NCI-H774 (cell line): ENCODE measurements at places on chromosomes 5 and 9.

- DNase-seq, result no peak
These were observed 26.2 kb downstream of the SNX24 start for GRCh38 chr5:122871661-122872060.

DNA sequence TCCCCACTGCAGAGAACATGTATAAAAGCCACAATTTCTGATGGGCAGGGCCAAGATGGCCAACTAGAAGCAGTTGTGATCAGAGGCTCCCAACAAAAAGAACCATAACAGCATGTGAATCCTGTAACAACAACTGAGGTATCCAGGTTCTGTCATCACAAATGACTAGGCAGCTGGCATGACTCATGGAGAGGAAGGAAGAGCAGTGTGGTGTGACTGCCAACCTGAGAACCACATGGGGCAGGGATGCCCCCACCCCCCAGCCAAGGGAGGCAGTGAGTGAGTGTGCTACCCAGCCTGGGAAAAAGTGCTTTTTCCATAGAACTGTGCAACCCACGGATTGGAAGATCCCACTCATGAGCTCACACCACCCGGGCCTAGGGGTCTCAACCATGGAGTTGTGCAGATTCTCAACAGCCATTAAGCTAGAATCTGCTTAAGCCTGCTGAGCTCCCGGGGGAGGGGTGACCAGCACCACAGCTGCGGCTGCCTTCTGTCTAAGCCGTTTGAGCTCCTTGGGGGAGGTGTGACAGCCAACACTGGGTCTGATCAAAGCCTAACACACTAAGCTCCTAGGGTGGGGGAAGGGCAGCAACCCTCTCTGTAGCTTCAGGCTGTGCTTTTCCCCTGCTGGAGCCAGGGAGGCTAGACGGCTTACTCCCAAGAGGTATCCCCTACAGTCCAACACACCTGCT, 80.1 kb upstream of the DMAC1 start:
- DNase-seq, result no peak

GRCh38 chr5:119402081-119402480, 46.3 kb downstream of the TNFAIP8 start:
- DNase-seq, result no peak

- no peak for DNase-seq
These were observed 47.2 kb upstream of the AGXT2 start for GRCh38 chr5:35094948-35095347.

DNA sequence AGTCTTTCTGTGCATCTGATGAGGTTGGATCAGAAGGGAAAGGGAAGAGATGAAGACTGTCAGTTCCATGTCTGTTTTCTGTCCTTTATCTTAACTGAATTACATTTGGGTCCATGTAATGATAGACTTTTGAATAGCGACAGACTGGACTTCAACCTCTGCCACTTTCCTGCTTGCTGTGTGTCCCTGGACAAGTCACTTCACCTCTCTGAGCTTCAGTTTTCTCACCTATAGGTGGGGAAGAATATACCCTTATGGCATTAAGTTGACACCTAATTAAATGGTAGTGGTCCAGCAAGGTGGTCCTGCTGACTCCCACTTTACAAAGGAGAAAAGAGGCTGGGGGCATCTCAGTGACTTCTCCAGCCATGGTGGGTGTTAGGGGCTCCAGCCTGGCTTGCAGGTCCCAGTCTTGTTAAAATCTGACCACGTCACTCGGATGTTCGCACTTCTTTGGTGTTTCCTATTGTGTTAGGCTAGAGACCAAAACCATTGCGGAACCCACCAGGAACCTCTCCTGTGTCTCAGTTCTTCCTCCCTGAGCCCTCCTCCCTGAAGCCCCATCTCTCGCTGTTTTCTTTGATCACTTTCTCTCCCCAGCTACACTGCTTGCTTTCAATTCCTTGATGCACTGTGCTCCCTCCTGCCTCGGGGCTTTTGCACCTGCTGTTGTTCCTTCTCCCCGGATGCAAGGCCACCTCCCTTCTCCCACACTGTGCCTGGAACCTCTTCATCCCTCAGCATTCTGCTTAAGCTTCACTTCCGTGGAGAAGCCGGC, 256.5 kb downstream of the NSG2 start:
- no peak for DNase-seq

DNA sequence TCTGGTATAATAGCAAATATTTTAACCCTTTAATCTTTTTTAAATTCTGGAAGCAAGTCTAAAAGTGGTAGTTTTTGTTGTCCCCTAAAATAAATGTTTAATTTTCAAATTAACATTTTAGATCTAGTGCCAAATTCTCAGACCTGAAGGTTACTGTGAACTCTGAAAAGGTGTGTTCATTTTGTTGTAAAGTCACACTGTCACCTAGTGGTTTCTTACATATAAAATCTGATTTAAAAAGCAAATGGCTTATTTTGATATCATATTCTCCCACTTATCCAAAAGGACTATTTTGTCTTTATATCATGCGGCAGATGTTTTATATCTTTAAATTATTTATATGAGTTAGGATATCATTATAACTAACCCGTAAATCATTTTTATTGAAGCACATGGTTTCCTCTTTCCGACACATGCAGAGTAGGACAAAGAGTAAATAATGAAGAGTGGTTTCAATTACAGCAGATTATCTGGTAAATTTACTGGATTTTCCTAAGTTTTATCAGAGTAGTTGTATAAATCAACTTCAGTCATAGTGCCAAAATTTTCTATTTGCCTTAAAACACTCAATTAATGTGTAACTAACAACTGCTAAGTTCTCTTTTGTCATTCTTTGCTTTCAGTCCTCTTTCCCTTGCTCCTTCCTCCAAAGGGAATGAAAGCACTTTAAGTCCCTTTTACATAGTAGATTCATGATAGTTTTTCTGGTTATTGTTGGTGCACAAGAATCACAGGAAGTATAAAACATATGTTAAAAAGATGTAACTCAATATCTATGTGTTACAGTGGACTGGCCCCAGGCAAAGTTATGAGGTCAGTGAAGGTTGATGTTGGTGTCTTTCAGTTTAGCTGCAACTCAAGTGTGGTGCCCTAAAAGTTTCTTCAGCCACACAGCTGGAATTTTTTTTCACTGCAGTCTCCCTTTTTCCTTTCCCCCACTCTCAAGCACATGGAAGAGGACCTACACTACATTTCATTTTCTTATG, 189.6 kb downstream of the COX7C start:
- no peak for DNase-seq

DNA sequence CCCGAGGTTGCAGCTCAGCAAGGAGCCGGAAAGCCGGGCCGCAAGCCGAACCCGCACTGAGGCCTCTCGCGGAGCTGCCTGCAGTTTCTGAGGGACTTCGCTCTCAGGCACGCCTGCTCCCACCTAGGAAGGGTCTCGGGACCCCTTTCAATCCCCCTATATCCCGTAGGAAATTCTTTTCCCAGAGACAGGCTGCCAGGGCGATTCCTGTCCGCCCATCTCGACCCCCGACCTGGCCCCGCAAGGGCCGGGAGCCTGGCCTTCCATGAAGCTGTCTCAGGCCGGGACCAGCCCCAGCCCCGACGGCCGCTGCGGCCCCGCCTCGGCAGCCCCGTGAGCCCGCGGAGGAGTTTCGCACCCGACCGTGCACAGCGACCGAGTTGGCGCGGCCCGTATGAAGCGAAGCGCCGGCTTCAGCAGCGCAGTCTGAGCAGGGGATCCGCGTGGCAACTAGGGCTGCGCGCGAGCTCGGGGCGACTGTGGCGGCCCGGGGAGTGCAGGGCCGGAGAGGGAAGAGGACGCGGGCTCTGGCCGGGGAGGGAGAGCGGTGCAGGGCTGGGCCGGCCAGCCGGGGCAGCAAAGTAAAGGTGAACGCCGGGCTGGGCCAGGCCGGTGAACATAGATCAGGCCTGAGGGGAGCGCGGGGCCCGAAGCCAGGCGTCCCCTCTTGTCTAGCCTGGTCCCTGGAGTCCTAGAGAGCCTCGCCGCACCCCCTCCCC, 977 bp upstream of the PRDM12 start:
- DNase-seq, result no peak

GRCh38 chr5:167453246-167454030, 838.0 kb upstream of the WWC1 start:
- no peak for DNase-seq

- DNase-seq, result no peak
These were observed 41.6 kb upstream of the FCN1 start for GRCh38 chr9:134959126-134959970.

GRCh38 chr5:124433170-124433569, 313.3 kb downstream of the ZNF608 start:
- DNase-seq, result no peak

GRCh38 chr9:114149181-114149580, 6.2 kb upstream of the COL27A1 start:
- no peak for DNase-seq

DNA sequence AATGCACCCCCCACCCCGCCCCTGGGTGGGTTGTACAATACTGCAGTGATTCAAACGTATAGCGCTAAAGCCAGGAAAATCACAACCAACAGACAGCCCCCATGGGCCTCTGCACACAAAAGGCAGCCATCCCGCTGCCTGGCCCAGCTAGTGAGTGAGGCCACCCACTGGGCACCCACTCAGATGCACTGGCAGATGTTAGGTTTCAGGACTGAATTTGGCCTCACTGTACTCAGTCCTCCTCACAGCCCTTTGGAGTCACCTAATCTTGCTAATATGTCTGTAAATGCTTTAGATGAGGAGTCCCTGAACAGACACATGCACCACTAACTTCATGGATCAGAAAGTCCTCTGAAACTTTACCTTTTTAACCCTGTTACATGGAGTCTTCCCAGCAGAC, 87.7 kb downstream of the FSTL4 start:
- no peak for DNase-seq

DNA sequence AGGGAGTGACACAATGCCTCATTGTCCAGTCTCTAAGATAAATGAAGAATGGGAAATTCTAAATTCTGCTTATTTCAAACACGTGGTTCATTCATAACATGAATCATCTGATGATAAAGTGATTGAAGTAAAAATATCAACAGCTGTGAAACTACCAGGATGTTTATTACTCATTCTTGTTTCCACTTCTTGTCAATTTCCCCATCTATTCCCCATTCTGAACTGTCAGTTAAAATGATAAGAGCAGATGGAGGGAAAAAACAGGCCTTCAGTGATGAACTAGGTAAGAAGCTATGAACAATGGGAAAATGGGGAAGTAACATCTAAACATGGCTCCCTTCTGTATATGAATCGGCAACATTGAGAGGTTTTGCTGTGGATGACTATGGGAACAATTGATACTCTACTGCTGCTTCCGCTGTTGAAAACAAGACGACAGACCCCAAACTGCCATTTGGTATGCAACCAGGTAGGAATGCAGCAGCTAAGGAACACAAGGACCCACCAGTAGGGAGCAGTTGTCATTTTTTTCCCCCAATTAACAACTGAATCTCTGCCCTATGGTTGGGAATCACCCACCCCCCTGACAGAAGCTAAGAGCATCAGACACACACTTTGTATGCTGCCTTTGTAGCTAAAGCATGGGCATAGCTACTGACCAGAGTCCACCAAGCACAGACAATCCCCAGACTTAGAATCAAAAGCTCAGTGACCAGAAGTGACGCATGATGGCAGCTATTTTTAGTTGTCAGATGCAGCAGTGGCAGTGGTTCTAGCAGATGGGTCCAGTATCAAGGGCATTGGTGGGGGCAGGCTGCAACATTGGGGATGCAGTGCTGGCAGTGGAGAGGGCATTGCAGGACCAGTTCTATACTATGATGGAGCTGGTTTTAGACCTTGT, 52.9 kb upstream of the ZNF366 start:
- no peak for DNase-seq

- DNase-seq, result no peak
These were observed 22.5 kb downstream of the ABO start for GRCh38 chr9:133252301-133253020.

DNA sequence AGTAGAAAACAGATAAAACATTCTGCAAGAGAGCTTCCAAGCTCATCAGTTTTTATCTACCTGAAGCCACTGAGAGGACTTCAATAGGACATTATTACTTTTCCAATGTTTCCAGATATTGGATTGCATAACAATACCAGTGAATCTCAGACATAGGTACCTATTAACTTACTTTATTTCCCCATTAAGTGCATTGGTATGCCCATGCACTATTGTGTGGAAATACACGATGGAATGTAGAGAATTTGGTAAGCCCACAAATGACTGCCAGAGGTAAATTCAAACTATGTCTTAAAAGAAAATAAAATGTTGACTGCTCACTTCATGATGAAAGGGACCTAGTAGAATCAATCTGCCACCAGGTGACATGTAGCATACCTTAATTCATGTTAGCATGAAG, 48.1 kb upstream of the PRR16 start:
- no peak for DNase-seq

DNA sequence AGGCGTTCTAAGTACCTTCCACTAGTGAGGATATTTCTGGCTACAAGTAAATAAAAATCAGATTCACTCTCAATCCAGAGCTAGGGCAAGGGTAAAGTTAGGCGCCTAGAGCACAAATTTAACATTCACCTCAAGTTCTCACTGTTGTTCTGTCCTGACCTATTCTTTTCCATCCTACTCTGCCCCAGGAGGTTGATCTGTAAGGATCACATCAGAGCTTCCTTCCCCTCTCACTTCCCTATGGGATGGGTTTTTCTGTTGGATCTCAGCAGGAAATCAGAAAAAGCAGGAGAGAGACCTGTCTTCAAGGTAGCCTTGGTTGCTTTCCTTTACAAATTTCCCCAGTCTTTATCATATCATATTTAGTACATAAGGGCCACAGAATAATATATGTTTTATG, 316.7 kb downstream of the GABRG2 start:
- no peak for DNase-seq

DNA sequence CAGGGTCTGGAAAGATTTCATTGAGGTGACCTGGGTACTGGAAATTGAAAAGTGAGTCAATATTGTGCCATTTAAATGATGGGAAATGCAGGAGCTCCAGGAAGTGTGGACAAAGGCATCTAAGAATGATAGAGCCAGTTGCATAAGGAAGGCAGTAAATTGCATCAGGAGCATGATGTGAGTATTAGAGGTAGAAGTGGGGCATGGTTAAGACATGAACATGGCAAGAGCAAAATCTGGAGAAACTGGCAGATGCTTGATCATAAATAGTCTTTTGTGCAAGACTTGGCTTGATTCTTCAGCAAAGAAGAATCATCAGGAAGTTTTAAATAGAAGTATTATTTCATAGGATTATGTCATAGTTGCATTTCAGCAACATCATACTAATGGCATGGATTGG, 157.4 kb upstream of the PUM3 start:
- DNase-seq, result no peak

DNA sequence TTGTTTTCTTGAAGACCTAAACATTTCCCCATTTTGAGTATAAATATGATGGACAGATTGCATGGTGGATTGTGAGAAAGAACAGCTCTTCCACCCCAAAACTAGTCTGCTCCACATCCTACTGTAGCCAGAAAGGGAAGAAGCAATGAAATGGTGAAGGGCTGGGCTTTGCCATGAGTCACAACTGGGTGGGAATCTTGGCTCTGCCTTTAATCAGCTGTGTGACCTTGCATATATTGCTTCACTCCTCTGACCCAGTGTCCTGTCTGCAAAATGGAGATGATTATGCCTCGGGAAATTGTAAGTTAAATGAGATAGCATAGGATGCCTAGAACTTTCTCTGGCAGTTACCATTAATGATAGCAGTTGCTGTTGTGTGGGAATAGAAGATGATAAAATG, 101.9 kb downstream of the PDE8B start:
- DNase-seq, result no peak
